Progenitor cell of endocrine pancreas (in vitro differentiated cells): ENCODE measurements at places on chromosomes 5 and 9.

DNA sequence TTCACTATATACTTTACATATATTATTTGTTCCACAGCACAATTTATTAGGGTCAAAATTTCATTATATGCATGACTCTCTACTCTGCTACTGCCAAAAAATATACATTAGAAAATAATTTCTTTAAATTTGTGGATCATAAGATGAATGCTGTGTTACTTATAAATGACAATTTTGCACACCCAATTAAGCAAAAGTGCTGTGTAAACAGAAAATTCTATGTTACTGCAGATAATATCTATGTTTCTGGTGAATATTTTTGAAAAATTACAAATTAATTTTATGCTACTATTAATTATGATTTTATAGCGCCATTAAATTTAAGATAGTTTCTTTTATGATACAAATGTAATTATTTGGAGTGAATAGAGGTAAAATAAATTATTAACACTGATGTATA, 59.8 kb upstream of the GABRA6 start:
- no peak for DNase-seq
- no peaks in the 10 kb centered on the region for H3K27me3 ChIP-seq
- no peaks in the 10 kb centered on the region for H3K4me1 ChIP-seq
- H3K4me3 ChIP-seq = no peak overlapping the region
- no peak overlapping the region for H3K27ac ChIP-seq
- no peaks in the 10 kb centered on the region for H3K36me3 ChIP-seq

DNA sequence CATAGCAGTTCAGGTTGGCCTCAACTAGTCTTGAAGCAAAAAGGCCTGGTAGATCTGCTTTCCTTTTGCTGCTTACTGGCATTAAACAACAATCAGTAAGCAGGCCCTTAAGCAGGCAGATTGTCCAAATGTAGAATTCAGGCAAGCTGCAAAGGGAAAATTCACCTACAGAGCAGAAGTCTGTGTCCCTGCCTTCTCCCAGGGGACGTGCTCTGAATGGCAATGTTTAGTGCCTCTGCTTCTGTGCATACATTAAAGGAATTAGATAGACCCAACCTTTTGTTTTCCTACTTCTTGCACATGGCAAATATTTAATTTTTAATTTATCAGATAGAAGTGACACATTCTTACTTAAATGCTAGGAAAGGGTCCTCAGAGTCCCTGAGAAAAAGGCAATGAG, 328.8 kb upstream of the PIK3R1 start:
- peak overlapping the region; percentile 5 for H3K27ac ChIP-seq
- H3K4me1 ChIP-seq = peaks cover 28% of the 10 kb centered on the region
- no peaks in the 10 kb centered on the region for H3K27me3 ChIP-seq
- H3K36me3 ChIP-seq = peaks cover 7% of the 10 kb centered on the region

- H3K27ac ChIP-seq = no peak overlapping the region
- H3K4me1 ChIP-seq = peaks cover 6% of the 10 kb centered on the region
- DNase-seq = no peak
- H3K4me3 ChIP-seq = no peak overlapping the region
- H3K36me3 ChIP-seq = peaks cover 7% of the 10 kb centered on the region
Observed at GRCh38 chr5:124210111-124210910, 536.1 kb downstream of the ZNF608 start.

GRCh38 chr9:96450613-96451528, 902 bp downstream of the HABP4 start:
- H3K27me3 ChIP-seq = peaks cover 26% of the 10 kb centered on the region
- H3K27ac ChIP-seq = peak overlapping the region; percentile 87
- DNase-seq = peak; percentile 22
- peaks cover 12% of the 10 kb centered on the region for H3K4me1 ChIP-seq
- H3K36me3 ChIP-seq = no peaks in the 10 kb centered on the region

GRCh38 chr5:14946815-14947620, 75.4 kb upstream of the ANKH start:
- DNase-seq = no peak
- no peaks in the 10 kb centered on the region for H3K4me1 ChIP-seq
- no peak overlapping the region for H3K27ac ChIP-seq
- H3K27me3 ChIP-seq = no peaks in the 10 kb centered on the region
- no peak overlapping the region for H3K4me3 ChIP-seq
- H3K36me3 ChIP-seq = no peaks in the 10 kb centered on the region

- no peaks in the 10 kb centered on the region for H3K36me3 ChIP-seq
- H3K27me3 ChIP-seq = peaks cover 21% of the 10 kb centered on the region
- peaks cover 19% of the 10 kb centered on the region for H3K4me1 ChIP-seq
- DNase-seq = no peak
- H3K27ac ChIP-seq = no peak overlapping the region
Observed at GRCh38 chr9:81825846-81826516, 102.2 kb upstream of the SPATA31D4 start.

GRCh38 chr5:4976902-4977301, 163.2 kb upstream of the ADAMTS16 start:
- H3K4me3 ChIP-seq = no peak overlapping the region
- no peak for DNase-seq
- no peaks in the 10 kb centered on the region for H3K27me3 ChIP-seq
- no peaks in the 10 kb centered on the region for H3K36me3 ChIP-seq
- H3K4me1 ChIP-seq = peaks cover 15% of the 10 kb centered on the region

GRCh38 chr9:33737811-33738606, 57.4 kb upstream of the PRSS3 start:
- no peak for DNase-seq
- no peak overlapping the region for H3K27ac ChIP-seq
- H3K27me3 ChIP-seq = no peaks in the 10 kb centered on the region
- no peak overlapping the region for H3K4me3 ChIP-seq
- H3K36me3 ChIP-seq = no peaks in the 10 kb centered on the region

DNA sequence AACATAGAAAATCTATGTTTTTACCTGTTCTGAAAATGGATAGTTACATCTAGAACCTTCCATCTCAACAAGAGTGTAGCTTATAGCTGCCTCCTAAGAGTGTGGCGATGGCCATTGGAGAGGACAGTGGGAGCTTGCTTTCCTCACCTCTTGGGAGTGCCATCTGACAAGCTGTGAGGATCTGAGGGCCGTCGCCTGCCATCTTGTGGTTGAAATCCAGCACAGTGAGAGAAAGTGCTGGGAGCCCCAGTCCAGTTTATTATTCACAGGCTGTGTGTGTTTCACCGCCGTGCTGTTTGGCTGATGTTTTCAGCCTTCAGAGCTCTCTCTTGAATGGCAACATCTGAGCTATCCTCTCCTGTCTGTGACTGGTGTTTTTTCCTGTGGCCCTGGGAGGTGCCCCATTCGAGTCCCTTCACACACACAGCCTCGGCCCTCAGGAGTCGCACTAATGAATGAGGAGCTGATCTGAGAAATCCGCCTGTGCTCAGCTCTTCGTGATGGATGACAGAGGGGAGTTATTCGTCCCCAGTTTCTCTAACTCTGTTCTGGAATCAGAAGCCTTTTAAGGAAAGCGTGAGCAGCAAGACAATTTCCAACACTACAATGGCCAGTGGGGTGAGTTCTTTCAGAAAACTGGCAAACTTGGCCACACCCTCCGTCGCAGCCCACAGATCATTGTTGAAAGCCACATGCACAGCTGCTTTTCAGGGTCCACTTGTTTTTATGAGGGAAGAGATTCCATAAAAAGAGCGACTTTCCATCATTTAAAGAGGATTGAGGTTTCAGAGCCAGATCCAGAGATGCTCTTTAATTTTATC, 170.3 kb downstream of the PDZD2 start:
- no peaks in the 10 kb centered on the region for H3K4me1 ChIP-seq
- H3K27me3 ChIP-seq = no peaks in the 10 kb centered on the region
- H3K27ac ChIP-seq = no peak overlapping the region
- H3K4me3 ChIP-seq = no peak overlapping the region
